Retinal pigment epithelial cell (primary cell): ENCODE measurements at places on chromosomes 12 and 14.

- DNase-seq: peak; percentile 44
Observed at GRCh38 chr14:32109676-32110547, 32.8 kb downstream of the ARHGAP5 start.

GRCh38 chr12:104121001-104121400 is 17.0 kb downstream of the NFYB start:
- DNase-seq: peak; percentile 38

DNA sequence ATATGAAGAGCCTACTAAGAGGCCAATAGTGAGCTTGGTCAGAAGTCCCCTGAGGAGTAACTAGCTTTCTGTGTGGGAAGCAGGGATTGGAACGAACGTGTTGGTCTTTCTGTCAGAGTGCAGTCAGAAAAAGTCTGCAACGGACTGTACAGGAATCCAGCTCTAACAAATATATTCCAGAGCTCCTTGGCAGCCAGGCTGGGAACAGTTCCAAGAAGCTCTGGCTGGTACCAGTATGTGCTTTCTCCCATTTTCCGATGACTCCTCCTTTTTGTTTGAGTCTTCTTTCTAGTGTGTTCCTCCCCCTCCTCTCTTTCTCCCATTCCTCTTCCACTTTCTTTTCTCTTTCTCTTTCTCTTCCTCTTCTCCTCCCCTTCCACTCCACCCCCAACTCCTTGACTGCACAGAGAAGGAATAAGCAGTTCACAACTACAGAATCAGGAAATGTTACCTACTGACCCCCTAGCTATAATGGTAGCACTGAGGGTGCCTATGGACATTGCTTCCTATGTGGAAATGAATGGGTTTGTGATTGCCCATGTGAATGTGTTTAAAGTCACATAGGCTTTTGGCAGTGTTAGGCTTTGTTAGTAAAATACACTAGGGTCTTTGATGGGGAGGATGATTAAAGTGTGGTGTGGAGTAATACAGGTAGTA is 59.9 kb downstream of the TTLL5 start:
- DNase-seq: peak; percentile 95

DNA sequence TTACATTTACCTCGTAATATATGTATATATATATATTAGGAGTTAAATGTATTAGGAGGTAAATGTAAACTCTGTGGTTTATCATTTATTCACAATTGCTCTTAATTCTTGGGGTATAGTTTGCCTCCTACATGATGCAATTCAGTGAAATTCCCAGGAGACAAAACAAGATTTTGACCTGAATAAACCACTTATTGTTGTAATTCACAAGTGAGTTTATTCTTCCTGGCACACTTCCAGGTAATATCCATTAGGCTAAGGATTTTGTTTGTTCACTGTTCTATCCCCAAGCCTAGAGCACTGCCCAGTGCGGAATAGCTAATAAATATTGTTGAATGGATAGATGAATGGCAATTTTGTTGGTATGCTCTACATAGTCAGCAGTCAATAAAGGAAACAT is 3.0 kb downstream of the SMIM10L1 start:
- no peak for DNase-seq

GRCh38 chr12:623172-623864 is 39.9 kb downstream of the NINJ2 start:
- DNase-seq: no peak

DNA sequence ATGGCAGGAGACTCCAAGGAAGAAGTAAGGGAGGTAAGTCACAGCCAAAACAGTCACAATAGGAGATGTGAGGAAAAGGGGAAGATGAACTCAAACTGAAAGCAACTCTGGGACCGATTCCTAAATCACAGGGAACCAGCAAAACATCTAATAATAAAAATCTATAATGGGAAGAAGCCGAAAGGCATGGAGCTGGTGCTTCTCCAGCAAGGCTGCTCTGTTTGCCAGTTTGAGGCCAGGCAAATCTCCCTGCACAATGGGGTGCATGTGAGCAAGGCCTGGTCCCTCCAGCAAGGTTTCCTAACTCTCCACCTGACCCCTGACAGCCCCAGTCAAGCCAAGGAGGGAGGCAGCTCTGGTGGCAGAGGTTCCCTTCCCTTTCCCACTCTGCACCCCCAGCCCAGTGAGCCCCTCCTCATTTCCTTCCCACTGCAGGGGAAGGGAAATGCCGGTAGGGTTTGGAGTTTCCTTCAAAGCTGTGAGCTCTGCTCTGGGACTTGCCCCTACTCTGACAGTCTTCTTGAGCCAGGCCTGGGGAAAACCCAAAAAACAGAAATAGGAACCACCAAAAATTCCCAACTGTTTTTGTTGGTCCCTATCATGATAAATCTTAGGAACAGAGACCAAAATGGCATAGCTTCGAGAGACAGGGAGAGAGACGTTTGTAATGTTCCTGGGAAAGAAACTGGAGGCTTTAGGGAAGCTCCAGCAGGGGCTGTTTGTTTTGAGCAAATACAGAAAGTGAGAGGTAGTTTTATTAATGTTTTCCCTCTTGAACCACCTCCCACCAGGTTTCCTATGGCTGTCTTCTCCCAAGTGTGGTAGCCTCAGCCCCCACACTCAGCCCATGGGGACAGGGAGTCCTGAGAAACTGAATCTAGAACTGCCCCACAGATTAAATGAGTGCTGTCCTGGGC is 34.6 kb downstream of the FMNL3 start:
- no peak for DNase-seq

DNA sequence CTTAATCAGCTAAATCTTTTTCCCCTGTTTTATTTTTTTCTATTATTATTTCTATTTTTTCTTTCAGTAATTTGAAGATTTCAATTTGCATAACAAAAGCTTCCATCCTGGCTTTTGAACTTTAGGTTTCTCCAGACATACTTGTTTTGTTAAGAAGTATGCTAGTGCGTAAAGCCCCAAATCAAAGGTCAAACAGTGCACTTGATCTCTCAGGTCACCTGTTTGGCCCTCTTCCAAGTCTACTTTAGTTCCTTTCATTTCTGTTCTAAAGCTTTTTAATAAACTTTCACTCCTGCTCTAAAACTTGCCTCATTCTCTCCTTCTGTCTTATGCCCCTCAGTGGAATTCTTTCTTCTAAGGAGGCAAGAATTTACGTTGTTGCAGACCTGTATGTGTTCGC is 54.6 kb upstream of the ATXN7L3B start:
- DNase-seq: no peak

DNA sequence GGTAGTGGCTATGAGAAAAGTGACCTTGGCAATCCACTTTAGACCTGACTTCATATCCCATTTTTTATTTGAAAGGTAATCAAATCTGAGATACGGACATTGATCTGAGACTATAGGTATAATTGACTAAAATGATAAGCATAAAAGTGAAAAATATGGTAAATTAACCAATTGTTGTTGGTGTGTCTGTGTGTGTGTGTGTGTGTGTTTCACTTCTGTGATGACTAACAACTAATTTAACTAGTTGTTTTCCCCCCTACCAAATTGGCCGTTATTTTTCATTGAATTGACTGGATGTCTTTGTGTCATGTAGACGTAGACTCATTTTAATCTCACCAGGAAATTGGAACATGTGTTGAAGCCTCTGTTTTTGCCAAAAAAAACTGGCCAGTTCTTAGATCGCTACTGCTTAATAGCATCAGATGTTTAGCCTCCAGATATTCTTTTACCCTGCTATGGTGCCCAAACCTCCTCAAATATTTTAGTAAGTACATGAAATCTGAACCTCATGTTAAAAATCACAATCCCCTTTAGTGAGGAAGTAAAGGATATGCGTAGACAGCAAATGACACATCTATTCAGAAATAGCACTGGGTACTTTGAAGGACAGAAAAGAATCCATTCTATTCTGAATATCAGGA is 395.0 kb downstream of the EGLN3 start:
- no peak for DNase-seq

- DNase-seq: no peak
Observed at GRCh38 chr12:131854861-131855476, 26.8 kb downstream of the MMP17 start.
